Progenitor cell of endocrine pancreas (in vitro differentiated cells): ENCODE measurements at places on chromosomes 6 and 20.

GRCh38 chr6:113057567-113058053 is 710.5 kb downstream of the RFPL4B start:
- no peak for DNase-seq

- DNase-seq = no peak
Observed at GRCh38 chr6:42449917-42450476, 1.7 kb downstream of the TRERF1 start.

DNA sequence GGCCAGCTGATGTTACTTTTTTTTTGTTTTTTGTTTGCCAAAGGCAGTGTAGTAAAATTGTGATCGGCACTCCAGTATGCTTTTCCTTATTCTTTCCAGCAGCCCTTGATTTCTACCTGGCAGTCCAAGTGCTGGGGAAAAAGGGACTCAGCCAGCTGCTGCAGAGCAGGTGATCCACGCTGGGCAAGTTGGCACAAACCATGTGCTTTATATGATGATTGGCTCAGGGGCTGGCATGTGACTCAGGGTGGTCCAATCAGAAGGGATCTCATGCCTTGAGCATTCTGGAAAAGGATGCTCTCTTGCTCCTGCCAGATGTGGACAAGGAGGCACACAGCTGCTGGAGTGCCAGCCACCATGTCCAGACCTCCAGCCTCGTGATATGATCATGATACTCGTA is 54.5 kb downstream of the SULF2 start:
- DNase-seq = no peak

DNA sequence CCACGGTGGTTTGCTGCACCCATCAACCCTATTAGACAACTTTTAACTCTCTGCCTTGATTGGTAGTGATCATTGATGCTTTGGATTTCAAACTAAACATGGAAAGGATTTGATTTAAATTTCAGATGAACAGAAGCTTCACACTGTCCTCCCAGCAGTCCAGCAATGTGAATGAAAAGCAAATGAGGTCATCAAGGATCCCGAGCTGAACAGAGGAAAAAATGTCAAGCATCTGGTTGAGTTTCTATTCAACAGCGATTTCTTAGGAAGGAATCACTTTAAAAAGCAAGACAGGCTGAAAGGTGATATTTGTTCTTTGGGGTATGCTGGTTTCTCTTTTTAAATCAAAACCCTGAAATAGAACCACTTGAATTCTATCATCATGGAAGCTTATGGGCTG is 10.6 kb upstream of the SAMD3 start:
- DNase-seq = no peak

- no peak for DNase-seq
Observed at GRCh38 chr20:36819659-36820058, 46.1 kb upstream of the DSN1 start.

DNA sequence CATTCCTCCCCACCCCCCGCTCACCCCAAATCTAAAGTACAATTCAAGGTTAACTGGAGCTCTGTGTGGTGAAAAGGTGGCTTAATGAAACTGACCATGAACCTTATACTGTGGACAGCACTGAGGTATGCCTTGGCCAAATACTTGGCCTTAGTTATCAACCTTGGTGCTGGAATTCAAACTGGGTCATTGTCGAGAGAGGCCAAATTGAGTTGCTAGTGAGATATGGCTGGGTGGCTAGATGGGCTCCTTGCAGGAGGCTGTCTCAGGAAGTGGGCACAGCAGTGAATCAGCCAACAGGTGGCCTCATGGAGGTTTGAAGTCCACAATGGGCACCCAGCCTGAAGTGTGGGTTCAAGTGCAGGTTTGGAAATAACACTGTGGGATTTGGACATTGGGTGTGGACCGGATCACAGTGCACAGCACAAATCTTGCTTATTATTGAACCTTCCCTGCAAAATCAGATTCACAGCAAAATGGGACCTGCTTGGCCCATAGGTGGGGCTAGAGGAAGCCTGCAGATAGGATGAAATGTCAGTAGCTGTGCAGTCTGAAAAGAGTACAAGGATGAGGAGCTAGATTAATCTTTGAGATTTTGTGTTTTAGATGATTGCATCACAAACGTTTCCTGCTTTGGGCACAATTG is 5.6 kb upstream of the BTBD3 start:
- no peak for DNase-seq

- DNase-seq = no peak
Observed at GRCh38 chr6:34021554-34022190, 124.2 kb downstream of the GRM4 start.

DNA sequence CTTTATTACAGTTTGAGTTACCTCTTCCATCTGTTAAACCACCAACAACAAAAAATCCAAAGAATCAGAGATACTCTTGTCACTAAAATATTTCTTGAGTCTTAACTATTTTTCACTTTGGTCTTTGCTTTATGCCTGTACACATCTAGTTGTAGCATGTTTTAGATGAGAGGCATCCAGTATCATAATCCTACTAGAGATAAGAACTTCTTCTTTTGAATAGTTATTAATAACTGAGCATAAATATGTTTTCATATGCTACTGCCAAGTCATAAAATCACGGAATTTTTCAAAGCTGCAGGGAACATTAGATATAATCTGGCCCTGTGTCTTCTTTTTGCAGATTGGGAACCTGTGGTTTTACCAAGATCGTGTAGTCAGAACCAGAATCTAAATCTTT is 55.3 kb downstream of the STK4 start:
- no peak for DNase-seq

DNA sequence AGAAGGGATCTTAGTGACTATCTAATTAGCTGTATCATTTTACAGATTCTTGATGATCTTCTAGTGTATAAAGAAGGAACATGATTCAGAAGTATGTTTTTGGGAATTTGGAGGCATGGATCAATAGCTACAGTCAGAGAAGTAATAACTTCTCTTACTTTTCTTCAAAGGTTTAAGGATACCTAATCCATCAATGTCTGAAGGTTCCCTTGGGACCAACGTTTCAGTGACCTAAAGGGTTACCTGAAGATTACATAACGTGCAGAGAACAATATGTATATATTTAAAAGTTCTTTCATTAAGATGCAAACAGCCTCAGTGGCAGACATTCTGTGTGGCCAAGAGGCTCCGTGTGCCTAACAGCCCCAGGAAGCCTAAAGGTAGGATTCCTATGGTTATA is 3.2 kb downstream of the HDAC2 start:
- DNase-seq = no peak

- no peak for DNase-seq
Observed at GRCh38 chr20:20083807-20084206, 31.5 kb downstream of the CFAP61 start.

DNA sequence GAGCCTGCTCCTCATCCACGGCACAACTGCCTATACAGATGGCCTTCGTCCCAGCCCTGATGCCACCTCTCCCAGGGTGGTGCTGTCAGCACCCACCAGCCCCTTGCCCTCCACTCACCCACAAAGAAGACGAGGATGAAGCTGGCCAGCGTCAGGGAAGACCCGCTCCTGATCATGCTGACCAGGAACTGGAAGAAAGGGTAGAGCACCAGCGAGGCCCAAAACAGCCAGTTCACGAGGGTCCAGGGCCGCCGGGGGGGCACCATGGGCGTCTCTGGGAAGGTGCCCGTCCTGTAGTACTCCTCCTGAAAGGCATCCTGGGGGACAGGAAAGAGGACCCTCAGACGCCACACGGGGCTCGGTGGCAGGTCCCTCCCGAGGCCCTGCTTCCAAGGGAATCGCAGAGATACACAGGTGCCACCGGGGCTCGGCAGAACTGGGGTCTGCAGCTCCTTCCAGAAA is 134.5 kb downstream of the AGPAT4 start:
- no peak for DNase-seq
